Uterus (tissue), 4 donors: ENCODE measurements at places on chromosomes 11 and 22.

DNA sequence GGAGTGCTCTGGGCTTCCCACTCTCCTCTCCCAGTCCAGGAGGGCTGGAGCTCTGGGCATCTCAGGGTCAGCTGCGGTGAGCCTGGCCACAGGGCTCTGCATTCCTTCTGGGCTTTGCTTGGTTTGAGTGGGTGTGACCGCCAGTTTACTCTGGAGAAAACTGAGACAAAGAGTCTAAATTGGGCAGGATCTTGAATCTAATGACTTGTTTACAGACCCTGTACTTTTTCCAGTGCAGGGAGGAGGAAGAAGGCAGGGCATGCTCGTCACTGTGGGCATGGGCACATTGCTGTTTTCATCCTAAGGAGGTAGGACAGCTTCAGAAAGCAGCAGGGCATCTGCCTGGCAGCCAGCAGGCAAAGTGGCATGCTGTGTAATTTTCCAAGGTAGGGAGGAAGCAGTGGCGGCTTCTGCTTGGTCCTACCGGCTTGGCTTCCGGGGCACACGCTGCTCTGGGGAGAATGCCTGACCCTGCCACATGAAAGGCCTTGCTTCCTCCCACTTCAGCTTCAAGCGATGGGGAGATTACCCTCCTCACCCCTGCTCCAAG is 22.9 kb downstream of the FLI1 start:
- DNase-seq: no peak

DNA sequence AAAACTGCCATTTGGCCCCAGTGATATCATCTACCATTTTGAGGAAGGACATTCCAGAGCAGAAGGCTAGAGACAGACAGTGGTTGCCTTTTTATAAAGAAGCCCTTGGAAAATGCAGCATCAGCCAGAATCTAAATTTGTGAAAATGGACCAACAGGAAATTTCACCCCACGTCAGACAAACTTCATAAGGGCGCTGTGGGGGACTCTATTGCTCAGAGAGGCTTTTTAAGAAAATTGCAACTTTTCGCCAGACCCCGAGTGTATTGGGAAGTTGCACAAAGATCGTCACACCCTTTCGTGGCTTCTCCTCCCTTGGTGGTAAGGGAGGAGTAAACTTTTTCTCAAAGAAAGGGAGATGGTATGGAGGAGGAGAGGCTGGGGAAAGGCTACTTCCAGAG is 12.3 kb upstream of the ALX4 start:
- DNase-seq: no peak

GRCh38 chr22:29041408-29041807 is 20.2 kb downstream of the C22orf31 start:
- no peak for DNase-seq

GRCh38 chr22:17994424-17995108 is 29.8 kb downstream of the MICAL3 start:
- no peak for DNase-seq

- no peak for DNase-seq
These were observed 49.5 kb upstream of the RRM1 start for GRCh38 chr11:4044976-4045646.

- DNase-seq: no peak
These were observed 23.7 kb downstream of the PDHX start for GRCh38 chr11:34940026-34940677.

DNA sequence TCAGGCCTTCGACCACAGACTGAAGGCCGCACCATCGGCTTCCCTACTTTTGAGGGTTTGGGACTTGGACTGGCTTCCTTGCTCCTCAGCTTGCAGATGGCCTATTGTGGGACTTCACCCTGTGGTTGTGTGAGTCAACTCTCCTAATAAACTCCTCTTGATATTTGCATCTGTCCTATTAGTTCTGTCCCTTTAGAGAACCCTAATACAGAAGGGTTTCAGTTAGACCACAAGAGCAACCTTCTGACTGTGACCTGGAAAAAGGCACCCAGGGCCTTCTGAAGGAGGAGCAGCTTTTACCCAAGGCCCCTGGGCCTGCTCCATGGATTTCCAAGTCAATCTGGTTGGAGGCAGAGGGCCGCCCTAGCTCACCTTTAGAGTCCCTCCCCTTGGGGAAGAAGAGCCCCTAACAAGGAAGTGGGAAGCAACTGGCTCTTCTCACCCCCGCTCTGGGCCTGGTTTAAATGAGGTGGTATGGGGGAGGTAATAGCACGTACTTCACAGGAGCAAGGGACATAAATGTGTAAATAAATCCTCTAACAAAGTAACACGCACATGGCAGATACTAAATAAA is 11.2 kb upstream of the CHST1 start:
- DNase-seq: no peak

DNA sequence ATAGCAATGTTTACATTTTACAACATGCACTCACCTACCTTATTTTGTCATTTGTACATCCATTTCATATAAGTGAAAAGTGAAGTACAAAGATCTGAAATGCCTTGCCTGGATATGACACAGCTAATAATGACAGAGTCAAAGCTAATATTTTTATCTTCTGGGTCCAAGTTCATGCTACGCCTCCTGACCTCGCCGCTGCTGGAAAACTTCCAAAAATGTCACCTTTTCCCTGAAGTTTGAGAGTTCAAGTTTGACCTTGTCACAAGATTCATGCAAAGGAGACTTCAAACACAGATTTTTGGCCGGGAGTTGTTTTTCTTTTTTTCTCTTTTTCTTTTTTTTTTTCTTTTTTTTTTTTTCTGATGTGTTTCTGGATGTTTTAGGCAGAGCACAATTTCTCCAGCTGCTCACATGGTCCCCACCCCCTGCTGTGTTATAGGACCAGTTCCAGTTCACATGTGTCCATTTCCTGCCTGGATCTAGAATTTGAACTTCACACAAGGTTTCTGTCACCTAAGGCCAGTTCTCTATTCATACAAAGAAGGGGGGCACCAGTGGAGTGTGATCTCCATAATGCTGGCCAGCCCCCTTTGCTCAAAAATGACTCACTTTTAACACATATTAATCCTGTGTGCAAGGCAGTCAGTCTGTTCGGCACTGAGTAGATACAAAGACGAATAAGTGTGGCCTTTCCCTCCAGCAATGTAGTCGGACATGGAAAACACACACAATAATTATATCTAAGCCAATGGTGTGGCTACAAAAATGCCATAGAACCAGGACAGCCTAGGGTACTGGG is 546.8 kb downstream of the BUD13 start:
- DNase-seq: no peak

DNA sequence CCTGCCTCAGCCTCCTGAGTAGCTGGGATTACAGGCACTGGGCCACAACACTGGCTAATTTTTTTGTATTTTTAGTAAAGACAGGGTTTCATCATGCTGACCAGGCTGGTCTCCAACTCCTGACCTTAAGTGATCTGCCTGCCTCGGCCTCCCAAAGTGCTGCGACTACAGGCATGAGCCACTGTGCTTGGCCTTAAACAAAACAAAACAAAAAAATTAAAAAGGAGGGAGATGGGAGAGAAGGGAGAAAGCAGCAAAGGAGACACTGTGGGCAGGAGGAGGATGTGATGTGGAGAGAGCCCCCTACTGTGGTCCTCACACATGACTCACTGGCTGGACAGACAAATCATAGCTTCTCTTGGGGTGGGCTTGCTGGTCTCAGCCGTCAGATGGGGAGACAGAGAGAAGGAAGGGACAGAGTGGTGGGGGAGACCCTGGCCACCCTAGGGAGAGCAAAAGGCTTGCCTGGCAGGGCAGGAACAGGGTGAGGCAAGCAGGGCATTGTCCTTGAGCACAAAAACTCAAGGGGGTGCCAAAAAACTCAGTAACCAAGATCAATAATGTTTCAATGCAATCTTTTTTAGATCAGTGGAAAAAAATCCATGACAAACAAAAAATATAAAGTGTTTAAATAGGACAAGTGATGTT is 31.6 kb downstream of the TPST2 start:
- no peak for DNase-seq

- no peak for DNase-seq
These were observed at the start of gene OR8K1 for GRCh38 chr11:56345739-56346138. Gene OR8K1 (plus strand): TSS chr11:56346039. CDS start chr11:56346039, 0 bp downstream.

- no peak for DNase-seq
These were observed 18.2 kb downstream of the PIWIL4 start for GRCh38 chr11:94585399-94585798.

DNA sequence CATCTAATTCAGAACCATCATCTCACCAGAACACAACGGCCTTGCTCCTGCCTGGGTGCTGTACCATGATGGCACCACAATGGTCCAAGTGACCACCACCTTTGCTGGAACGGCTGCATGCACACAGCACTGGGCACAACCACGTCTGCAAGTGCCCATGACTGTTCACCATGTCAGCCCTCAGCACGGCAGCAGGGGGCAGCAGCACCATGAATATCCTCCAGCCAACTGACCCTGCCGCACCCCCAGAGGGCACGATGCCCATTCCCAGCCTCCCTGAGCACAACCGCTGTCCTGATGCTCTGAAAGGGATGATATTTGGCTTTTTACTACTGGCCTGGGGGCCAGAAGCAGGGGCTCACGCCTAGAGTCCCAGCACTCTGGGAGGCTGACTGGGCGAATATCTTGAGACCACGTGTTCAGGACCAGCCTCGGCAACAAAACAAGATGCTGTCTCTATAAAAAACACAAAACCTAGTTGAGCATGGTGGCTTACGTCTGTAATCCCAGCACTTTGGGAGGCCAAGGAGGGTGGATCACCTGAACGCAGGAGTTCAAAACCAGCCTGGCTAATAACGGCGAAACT is 25.7 kb downstream of the DRD4 start:
- DNase-seq: peak; percentile 67

- DNase-seq: no peak
These were observed 127.6 kb upstream of the PARVA start for GRCh38 chr11:12249590-12250260.

DNA sequence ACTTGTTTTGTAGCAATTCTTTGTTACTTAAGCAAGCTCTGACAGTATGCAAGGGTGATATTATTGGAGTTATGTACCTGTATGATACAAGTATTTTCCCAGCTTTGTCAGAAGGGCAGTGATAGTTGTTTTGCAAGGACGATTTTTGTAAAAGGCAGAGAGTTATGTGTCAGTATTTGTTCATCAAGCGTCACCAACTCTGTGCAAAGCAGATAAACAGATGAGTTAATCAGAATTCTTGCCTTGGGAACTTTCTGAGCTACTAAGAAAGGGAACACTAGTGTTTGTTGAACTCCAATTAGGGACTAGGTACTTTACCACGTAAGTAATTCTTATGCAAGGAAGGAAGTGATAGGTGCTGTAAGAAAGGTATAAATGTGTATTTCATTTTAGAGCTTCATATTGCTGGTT is 1.4 kb downstream of the USP47 start:
- DNase-seq: no peak

DNA sequence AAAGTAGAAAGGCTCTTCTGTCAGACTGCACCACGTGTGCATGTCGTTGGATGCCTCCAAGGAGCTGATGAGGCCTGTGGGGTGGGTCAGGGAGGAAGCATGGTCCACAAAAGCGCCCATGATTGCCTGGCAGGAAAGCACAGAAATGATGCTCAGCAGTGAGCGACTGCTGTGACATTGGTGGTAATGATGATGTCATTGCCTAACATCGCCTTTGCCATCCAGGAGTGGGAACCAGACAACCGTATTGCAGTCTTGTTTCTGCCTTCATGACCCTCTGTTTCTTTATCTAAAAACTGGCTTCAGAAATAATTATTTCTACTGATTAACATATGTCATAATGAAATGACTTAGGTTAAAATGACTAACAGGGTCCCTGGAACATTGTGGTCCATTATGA is 477.8 kb upstream of the B3GAT1 start:
- DNase-seq: no peak

DNA sequence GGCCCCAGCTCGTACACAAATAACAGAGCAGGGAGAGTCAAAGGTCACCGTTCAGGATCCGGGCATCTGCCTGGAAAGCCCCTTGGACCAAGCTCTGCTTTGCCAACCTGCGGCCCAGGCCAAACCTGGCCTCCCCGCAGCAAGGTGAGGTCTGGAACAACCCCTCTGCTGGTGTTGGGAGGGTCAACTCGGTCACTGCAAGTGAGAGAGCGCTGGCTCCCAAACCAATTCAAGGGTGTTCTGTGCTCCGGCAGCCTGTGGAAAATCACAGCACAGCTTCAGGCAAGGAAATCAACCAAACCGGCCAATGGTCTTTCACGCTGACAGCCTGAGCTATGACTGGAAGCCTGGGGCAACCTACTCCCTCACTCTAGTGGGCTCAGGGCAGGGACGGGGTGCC is 63.4 kb downstream of the MYH9 start:
- DNase-seq: no peak

DNA sequence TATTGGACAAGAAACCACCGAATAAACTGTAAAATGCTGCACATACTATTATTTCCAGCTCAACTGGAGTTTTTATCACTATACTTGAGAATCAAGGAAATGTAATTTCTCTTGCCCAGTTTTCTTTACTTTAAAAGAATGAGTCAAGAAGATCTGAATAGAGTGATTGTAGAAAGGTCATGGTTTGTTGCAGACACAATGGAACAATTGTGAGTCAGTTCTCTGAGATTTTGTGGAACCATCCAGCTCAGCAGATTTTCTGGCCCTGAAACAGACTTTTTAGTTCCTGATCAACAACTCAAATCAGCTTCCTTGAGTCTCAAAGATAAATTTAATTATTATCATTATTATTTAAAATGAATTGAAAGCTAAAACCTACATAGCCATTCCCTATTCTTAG is 1.3 kb downstream of the TCN1 start:
- DNase-seq: no peak

- DNase-seq: no peak
These were observed 78.8 kb downstream of the MYEOV start for GRCh38 chr11:69372589-69373250.

GRCh38 chr11:33692013-33692504 is 8.6 kb downstream of the C11orf91 start:
- DNase-seq: peak; percentile 82

DNA sequence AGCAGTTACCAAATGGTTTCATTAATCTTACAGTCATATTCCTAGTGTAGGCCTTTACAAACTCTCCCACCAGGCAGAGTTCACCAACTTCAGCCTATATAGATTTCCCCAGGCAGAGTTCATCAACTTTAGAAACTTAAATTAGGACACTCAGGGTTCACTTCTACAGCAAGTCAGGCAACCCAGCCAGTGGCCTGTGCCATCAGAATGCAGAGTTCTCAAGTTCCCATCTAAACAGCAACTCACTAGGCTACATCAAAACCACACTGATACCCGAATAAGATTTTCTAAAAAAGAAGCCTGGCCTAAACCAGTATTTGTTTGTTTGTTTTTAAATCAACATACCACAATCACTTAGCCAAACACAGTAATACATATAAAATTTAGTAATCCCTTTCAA is 33.7 kb downstream of the PICALM start:
- DNase-seq: no peak

- DNase-seq: no peak
These were observed 16.7 kb downstream of the GDPD4 start for GRCh38 chr11:77284476-77285468.

- no peak for DNase-seq
These were observed 115.5 kb upstream of the DDI1 start for GRCh38 chr11:103920933-103921332.

GRCh38 chr11:10291801-10292638 is 2.0 kb downstream of the SBF2 start:
- DNase-seq: no peak

- peak; percentile 46 for DNase-seq
These were observed 3.5 kb downstream of the ARRB1 start for GRCh38 chr11:75347781-75348566.

- DNase-seq: no peak
These were observed 32.9 kb upstream of the CLMP start for GRCh38 chr11:123227763-123228495.
